ENCODE measurements at places on chromosomes 4 and X. TPM values are rescaled to one million over a fixed set of nuclear protein-coding genes. Genes with fewer than 3 reads are reported as not detected.

GRCh38 chrX:57447856-57448255, 144.0 kb upstream of the ZXDB start:
- no peaks in the 10 kb centered on the region for H3K4me1 ChIP-seq
- no peaks in the 10 kb centered on the region for H3K27me3 ChIP-seq
- peaks cover 23% of the 10 kb centered on the region for H3K36me3 ChIP-seq

DNA sequence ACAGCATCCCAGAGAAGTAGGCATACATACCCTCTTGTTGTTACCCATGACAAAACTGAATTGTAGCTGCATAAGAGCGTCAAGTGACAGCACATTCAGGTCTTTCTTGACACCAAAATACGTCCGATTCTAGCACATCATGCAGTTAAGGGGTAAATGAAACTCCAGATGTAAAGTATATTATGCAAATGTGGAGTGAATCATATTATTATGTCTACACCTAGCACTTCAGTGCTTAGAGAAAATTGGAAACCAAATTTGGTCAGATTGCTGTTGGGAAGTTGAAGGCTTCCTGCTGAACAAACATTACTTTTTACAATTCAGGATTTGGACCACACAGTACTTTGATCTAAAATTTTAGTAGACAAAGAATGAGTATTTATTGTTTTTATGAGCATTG, 24.2 kb upstream of the LEF1 start:
- peaks cover 15% of the 10 kb centered on the region for H3K4me1 ChIP-seq
- H3K36me3 ChIP-seq, result peaks cover 21% of the 10 kb centered on the region
- H3K27me3 ChIP-seq, result no peaks in the 10 kb centered on the region
- H3K27ac ChIP-seq, result no peak overlapping the region
- DNase-seq, result no peak

- no peaks in the 10 kb centered on the region for H3K4me1 ChIP-seq
- DNase-seq, result no peak
Observed at GRCh38 chr4:103012551-103012950, 7.0 kb downstream of the SLC9B1 start.

DNA sequence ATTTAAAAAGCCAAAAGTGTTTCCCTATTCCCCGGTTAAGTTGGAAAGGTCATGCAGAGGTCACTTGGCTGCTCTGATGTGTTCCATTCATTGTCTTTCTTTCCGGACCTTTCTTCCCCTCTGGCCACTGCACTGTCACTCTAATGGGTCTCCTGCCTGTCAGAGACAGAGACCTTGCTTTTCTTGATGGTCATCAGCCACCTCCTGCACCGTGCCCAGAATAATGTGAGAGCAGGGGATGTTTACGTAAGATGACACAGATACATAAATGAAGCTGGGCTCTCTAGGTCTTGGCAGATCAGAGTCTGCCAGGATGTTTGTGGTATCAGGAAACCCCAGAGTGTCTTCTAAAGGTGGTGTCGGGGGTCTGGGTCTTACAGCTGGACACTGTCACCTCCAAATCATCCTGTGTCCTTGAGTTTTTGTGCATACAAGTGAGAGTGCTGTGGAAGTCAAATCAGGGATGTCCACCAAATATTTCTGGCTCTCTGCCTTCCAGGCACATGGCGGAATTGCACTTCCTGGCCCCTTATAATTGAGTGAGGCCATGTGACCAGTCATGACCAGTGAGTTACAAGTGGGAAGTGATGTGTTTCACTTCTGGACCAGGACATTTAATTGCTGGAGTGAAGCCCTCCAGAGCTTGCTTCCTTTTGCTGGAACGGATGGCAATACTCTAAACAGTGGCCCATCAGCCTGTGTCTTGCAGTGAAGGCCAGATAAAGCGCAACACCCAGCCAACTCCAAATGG, 130.6 kb upstream of the ATP6AP2 start:
- no peak overlapping the region for H3K27ac ChIP-seq
- peaks cover 4% of the 10 kb centered on the region for H3K36me3 ChIP-seq
- H3K27me3 ChIP-seq, result no peaks in the 10 kb centered on the region
- no peak for DNase-seq

DNA sequence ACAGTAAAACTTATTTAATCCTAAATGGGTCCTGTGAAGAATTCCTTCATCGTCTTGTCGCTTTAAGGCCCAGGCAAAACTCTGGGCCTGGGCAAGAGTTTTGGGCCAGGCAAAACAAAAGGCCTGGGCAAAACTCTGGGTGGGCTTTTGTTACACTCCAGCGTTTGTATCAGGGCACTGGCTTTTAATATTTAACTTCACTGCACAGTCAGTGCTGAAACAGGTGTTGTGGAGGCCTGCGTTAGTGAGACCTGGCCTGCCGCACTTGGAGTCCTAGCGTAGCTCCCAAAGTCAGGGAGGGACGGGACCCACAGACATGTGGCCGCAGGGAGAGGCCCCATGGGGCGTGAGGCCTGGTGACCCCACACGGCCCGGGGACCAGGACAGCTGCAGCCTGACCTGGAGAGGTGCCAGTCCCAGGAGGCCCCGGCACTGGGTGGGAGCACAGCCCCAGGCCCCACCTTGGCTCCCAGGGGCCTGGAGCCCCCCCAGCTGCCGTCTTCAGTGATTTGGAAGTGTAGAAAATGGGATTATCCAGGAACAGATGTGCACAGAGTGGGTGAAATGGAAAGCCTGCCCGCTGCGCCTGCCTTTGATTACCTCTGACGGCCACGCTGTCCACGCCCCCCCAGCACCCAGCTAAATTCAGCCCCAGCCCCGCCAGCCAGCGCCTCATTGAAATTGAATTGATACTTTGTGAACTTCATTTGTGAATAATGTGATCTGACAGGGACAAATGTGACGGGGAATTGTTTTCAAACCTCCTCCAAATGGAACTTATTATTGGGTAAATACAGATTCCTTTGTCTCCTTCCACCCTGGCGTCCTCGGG, 132.9 kb upstream of the NKX1-1 start:
- H3K36me3 ChIP-seq, result no peaks in the 10 kb centered on the region
- no peak overlapping the region for H3K4me3 ChIP-seq
- no peak overlapping the region for H3K27ac ChIP-seq
- H3K4me1 ChIP-seq, result peaks cover 5% of the 10 kb centered on the region
- DNase-seq, result no peak
- H3K27me3 ChIP-seq, result no peaks in the 10 kb centered on the region

DNA sequence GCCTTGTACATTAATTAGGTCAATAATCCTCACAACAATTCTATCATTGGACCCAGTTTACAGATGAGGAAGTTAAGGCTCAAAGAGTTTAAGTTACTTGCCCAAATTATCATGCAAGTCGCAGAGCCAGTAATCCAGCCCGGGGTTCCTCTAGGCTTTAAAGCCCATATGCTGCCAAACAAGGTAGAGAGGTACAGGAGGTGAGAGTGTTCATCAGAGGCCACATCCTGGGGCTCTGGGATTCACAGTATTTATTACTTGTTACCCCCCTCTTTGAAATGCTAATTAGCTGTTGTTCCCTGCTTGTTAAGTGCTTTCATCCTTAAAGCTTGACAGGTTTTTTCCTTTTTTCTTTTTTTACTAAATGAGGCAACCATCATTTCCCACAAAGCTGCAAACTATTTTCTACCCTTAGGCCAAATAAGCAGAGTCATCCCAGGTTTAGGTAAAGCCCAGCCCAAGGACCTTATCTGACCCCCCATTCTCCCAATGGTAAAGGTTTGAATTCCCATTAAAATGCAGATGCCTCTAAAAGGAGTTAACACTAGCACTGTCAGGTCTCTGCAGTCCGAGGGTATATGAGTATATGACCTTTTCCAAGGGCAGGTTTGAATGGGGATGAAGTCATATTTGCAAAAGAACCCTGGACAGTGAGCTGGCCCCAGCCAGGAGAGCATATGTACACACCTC, 150.3 kb downstream of the SOX3 start:
- no peak overlapping the region for H3K27ac ChIP-seq
- no peak overlapping the region for H3K4me3 ChIP-seq
- H3K4me1 ChIP-seq, result no peaks in the 10 kb centered on the region
- no peak for DNase-seq
- no peaks in the 10 kb centered on the region for H3K36me3 ChIP-seq

- H3K27me3 ChIP-seq, result no peaks in the 10 kb centered on the region
- H3K4me3 ChIP-seq, result no peak overlapping the region
Observed at GRCh38 chr4:139921429-139922184, 232.4 kb downstream of the MAML3 start.

DNA sequence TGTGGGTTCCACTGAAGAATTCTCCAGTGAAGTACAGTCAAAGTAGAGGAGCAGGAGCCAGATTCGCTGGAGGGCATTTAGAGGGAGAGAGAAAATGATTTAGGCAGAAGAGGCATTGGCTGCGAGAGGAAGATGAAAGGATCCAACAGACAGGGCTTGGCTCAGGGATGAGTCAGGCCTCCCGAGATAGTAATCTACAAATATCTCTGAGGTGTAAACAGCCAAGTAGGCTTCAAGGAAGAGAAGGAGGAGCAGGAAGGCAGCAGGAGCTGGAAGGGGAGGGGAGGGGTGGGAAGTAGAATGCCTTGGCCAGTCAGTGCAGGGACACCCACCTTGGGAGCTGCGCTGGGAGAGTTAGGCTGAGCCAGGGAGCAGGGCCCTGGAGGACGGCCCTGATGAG, 55.5 kb downstream of the PJA1 start:
- H3K27me3 ChIP-seq, result no peaks in the 10 kb centered on the region
- no peak overlapping the region for H3K27ac ChIP-seq
- no peak overlapping the region for H3K4me3 ChIP-seq
- H3K4me1 ChIP-seq, result no peaks in the 10 kb centered on the region
- DNase-seq, result no peak

DNA sequence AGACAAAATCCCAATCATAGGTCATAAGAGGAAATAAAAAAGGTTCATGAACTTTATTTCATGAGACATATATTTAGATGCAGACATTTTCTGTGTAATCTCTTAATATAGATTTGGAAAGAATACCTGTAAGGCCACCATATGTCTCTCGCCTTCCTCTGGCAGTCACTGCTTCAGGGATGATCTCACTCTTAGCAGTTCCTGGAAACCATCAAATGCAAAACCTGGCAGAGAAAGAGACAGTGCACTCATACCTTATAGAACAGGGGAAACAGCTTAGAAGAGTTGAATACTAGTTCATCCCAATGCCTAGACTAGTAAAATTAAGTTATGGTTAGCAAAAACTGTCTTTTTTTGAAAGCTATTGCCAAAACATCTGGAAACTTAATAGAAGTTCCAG, 243.3 kb downstream of the GASK1B start:
- no peaks in the 10 kb centered on the region for H3K27me3 ChIP-seq
- no peak for DNase-seq
- no peak overlapping the region for H3K4me3 ChIP-seq
- H3K4me1 ChIP-seq, result no peaks in the 10 kb centered on the region
- H3K27ac ChIP-seq, result no peak overlapping the region
- H3K36me3 ChIP-seq, result no peaks in the 10 kb centered on the region

- H3K4me3 ChIP-seq, result no peak overlapping the region
- peaks cover 4% of the 10 kb centered on the region for H3K4me1 ChIP-seq
- H3K36me3 ChIP-seq, result no peaks in the 10 kb centered on the region
- H3K27me3 ChIP-seq, result peaks cover 2% of the 10 kb centered on the region
- no peak for DNase-seq
Observed at GRCh38 chr4:176438401-176438800, 118.6 kb downstream of the SPCS3 start.

Gene UBL4A
- total RNA-seq, result 30.9 TPM

Gene CD40LG
- total RNA-seq, result 0.19 TPM

Gene FGFBP2
- 13.3 TPM for total RNA-seq

Gene NDP
- not detected for total RNA-seq
